ENCODE measurements at places on chromosomes 1 and 21. TPM values are rescaled to one million over a fixed set of nuclear protein-coding genes. Genes with fewer than 3 reads are reported as not detected.

- H3K36me3 ChIP-seq: no peaks in the 10 kb centered on the region
- H3K27ac ChIP-seq: no peak overlapping the region
- H3K27me3 ChIP-seq: no peaks in the 10 kb centered on the region
- DNase-seq: no peak
These were observed 93.7 kb downstream of the NTMT2 start for GRCh38 chr1:170239445-170239844.

TUT4 gene
- polyA plus RNA-seq: 29.7 TPM

DNA sequence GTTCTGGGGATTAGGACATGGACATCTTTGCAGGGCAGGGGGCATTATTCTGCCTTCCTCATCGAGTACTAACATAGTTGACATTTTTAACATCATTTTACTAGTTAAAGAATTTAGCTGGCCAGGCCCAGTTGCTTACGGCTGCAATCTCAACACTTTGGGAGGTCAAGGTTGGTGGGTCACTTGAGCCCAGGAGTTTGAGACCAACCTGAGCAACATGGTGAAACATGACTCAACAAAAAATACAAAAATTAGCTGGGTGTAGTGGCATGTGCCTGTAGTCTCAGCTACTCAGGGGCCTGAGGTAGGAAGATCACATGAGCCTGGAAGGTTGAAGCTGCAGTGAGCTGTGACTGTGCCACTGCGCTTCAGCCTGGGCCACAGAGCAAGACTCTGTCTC lies 29.8 kb upstream of the THEM4 start:
- no peak overlapping the region for H3K4me3 ChIP-seq
- no peak overlapping the region for H3K27ac ChIP-seq
- no peaks in the 10 kb centered on the region for H3K27me3 ChIP-seq
- H3K36me3 ChIP-seq: no peaks in the 10 kb centered on the region

GRCh38 chr1:9425859-9426258 lies 113.4 kb upstream of the SLC25A33 start:
- no peaks in the 10 kb centered on the region for H3K27me3 ChIP-seq
- no peak overlapping the region for H3K27ac ChIP-seq
- no peaks in the 10 kb centered on the region for H3K36me3 ChIP-seq
- no peak for DNase-seq

CD5L gene
- polyA plus RNA-seq: not detected

ATP1A2 gene
- 4.5 TPM for polyA plus RNA-seq

- no peaks in the 10 kb centered on the region for H3K36me3 ChIP-seq
- peak overlapping the region; percentile 92 for H3K27ac ChIP-seq
- no peak overlapping the region for H3K4me3 ChIP-seq
- no peak for DNase-seq
- no peaks in the 10 kb centered on the region for H3K27me3 ChIP-seq
These were observed 39.2 kb downstream of the SPEN start for GRCh38 chr1:15886611-15887167.

DNA sequence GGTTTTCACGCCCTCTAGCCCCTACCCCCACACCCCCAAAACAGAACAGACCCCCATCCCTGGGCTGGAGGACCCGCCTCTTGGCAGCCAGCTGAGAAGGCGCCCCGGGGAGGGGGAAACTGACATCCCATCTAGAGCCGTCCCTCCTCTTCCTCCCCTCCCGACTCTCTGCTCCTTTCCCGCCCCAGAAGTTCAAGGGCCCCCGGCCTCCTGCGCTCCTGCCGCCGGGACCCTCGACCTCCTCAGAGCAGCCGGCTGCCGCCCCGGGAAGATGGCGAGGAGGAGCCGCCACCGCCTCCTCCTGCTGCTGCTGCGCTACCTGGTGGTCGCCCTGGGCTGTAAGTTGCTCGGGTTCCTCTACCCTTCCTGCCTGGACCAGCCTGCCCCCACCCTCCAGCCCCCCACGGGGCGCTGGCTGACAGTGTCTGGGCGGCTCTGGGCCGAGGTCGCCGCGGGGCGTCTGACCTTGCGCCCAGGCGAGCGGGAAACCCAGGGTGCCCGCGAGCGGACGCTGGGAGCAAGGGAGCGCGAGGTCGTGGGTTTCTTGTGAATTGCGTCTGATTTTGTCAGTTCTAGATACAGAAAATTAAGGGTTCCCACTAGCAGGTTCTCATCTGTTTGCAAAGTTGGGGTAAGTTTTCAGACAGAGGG lies 618 bp downstream of the JAM2 start:
- H3K4me3 ChIP-seq: peak overlapping the region; percentile 81
- DNase-seq: peak; percentile 46
- H3K36me3 ChIP-seq: no peaks in the 10 kb centered on the region

GRCh38 chr1:233627376-233627775 lies 13.5 kb downstream of the KCNK1 start:
- no peaks in the 10 kb centered on the region for H3K27me3 ChIP-seq
- H3K4me3 ChIP-seq: no peak overlapping the region
- H3K4me1 ChIP-seq: no peaks in the 10 kb centered on the region
- no peak for DNase-seq

- H3K4me1 ChIP-seq: no peaks in the 10 kb centered on the region
- H3K27me3 ChIP-seq: no peaks in the 10 kb centered on the region
- H3K36me3 ChIP-seq: peaks cover 3% of the 10 kb centered on the region
- no peak overlapping the region for H3K4me3 ChIP-seq
These were observed 2.6 kb upstream of the KCNE1 start for GRCh38 chr21:34514576-34515115.

NPHP4 gene
- polyA plus RNA-seq: 6.8 TPM

SPRR2B gene
- not detected for polyA plus RNA-seq

FAM72B gene
- 1.4 TPM for polyA plus RNA-seq

DNA sequence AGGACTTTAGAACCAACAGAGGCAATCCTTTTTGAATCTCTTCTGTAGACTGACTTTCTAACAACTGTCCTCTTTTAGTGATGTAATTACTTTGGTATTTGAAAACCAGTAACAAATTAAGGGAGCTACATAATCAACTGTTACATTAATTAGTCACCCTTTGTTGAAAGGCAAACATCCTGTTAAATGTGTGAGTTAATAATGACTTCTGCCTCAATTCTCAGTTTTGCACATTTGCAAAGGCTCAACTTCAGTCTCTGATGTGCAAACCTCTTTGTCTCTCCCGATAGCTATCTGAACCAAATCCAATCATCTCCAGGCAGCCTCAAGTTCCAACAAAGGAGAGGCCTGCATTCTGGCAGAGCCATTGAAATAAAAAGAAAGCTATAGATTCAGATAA lies 135.4 kb upstream of the C8B start:
- no peak for DNase-seq
- no peaks in the 10 kb centered on the region for H3K4me1 ChIP-seq
- H3K36me3 ChIP-seq: no peaks in the 10 kb centered on the region

TEX38 gene
- polyA plus RNA-seq: not detected

GRCh38 chr1:50620680-50621329 lies 197.6 kb upstream of the DMRTA2 start:
- no peaks in the 10 kb centered on the region for H3K4me1 ChIP-seq
- no peak overlapping the region for H3K27ac ChIP-seq
- no peak for DNase-seq
- H3K4me3 ChIP-seq: no peak overlapping the region
- no peaks in the 10 kb centered on the region for H3K27me3 ChIP-seq

DNA sequence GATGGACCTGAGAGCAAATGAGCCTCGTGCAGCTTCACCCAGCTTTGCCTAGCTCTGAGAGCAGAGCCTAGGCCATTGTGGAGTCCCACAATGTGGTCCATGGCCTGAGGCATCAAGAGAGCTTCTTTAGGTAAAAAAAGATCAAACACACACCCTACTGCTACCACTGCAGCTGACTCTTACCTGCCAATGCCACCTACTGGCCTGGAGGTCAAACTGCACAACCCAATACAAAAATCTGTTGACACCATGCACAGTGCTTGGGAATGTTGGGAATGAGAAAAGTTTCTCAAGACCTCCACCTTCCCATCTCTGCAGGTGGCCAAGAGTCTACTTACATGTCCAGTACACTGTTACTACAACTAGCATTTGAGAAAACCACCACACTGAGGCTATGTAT lies 60.6 kb downstream of the UCHL5 start:
- no peak overlapping the region for H3K27ac ChIP-seq
- H3K4me1 ChIP-seq: no peaks in the 10 kb centered on the region
- no peak for DNase-seq
- H3K36me3 ChIP-seq: peaks cover 4% of the 10 kb centered on the region

DNA sequence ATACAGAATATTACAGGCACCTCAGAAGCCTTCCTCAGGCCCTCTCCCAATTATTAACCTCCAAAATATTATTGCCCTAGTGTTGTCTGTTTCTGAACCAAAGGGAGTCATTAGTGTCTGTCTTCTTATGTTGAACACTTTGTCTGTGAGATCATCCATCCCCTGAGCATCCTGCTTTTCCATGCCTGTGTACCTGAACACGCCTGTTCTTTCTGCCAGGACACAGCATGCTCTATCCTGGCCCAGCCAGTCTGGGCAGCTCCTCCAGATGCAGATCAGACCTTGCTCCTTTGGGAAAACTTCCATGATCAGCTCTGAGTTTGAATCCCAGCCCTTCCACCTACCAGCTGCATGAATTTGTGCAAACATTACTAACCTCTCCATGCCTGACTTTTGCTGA lies 11.0 kb upstream of the CDC42 start:
- H3K4me3 ChIP-seq: no peak overlapping the region
- H3K27ac ChIP-seq: no peak overlapping the region
- H3K36me3 ChIP-seq: no peaks in the 10 kb centered on the region
- H3K27me3 ChIP-seq: no peaks in the 10 kb centered on the region
- no peaks in the 10 kb centered on the region for H3K4me1 ChIP-seq

CD52 gene
- polyA plus RNA-seq: 13.6 TPM

MEX3A gene
- 0.24 TPM for polyA plus RNA-seq

GRCh38 chr1:54950006-54950368 lies 30.4 kb upstream of the TMEM61 start:
- H3K4me3 ChIP-seq: no peak overlapping the region
- peaks cover 8% of the 10 kb centered on the region for H3K4me1 ChIP-seq
- DNase-seq: no peak
- H3K36me3 ChIP-seq: no peaks in the 10 kb centered on the region

SPTA1 gene
- not detected for polyA plus RNA-seq

GRCh38 chr1:171899838-171900237 lies 58.5 kb downstream of the DNM3 start:
- no peak overlapping the region for H3K4me3 ChIP-seq
- no peak overlapping the region for H3K27ac ChIP-seq
- H3K27me3 ChIP-seq: no peaks in the 10 kb centered on the region
- no peak for DNase-seq

GRCh38 chr1:54481201-54481884 lies 66.7 kb upstream of the ACOT11 start:
- H3K27ac ChIP-seq: no peak overlapping the region
- H3K36me3 ChIP-seq: no peaks in the 10 kb centered on the region
- H3K4me1 ChIP-seq: no peaks in the 10 kb centered on the region
- no peak for DNase-seq

DNA sequence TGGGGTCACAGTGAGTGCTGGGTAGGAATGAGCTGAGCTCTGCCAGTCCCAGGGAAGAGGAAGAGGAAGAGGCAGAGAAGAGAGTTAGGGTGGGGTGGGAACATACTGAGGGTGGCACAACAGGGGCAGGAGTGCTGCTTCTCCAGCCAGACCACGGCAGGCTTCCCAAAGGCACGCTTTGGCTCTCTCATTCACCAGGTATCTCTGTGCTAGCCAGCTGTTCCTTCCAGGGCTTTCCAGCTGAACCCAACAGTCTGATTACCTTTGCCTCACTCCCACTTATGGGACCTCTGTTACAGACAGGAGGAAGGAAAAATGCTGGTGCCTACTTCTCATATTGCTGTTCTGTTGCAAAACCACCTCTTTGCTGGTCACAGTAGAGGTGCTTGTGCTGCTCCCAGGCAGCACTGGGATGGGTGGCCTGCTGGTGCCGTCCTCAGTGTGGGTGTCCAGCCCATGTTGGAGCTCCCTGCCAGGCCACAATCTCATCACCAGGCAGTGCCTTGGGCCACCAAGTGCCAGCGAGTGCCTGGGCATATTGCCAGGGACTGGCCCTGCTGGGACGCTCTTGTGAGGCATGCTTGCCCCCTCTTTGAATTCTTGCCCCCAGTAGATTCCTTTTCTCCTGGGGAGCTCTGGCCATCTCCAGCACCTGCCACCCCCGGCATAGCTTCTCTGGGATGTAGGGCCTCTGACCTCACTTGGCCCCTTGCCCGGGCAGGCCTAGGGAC lies 2.1 kb downstream of the ADORA1 start:
- DNase-seq: peak; percentile 46
- H3K36me3 ChIP-seq: no peaks in the 10 kb centered on the region
- peaks cover 14% of the 10 kb centered on the region for H3K4me1 ChIP-seq

DNA sequence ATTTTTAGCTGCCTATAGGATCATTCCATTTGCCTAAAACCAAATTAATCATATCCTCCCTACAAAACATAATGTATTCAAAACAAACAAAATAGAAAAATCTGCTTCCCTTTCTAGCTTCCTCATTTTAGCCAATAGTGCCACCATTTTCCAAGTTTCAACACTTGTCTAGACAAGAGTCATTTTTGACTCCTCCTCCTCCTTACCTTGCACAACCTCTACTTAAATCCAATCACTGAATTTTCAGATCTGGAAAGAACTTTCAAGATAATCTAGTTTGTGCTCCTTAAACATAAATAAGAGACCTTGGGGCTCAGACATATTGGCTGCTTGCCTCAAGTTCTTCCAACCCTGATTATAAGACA lies 7.4 kb downstream of the STX6 start:
- no peaks in the 10 kb centered on the region for H3K36me3 ChIP-seq
- no peak overlapping the region for H3K4me3 ChIP-seq
- no peak for DNase-seq
- H3K27ac ChIP-seq: no peak overlapping the region
- H3K4me1 ChIP-seq: peaks cover 4% of the 10 kb centered on the region

- H3K4me1 ChIP-seq: no peaks in the 10 kb centered on the region
- H3K27ac ChIP-seq: no peak overlapping the region
- H3K4me3 ChIP-seq: no peak overlapping the region
- DNase-seq: no peak
These were observed 1153.1 kb upstream of the B3GALT2 start for GRCh38 chr1:194339471-194339870.

DNA sequence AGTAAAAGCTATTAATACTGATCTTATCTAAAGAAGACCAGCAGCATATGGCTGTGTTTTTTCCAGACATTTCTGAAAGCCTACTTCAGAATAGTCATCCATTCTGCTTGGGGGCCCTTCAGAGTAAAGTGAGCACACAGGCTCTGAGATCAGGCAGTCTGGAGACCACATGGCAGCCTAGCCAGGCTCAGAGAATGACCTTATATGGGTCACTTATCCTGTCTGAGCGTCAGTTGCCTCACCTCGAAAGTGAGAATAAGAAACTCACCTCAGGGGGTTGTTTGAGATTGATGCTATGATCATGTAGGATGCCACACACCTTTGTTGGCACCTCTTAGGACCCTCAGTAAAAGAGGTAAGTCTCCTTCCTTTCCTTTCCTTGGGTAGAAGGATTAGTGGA lies 270.4 kb downstream of the GRIK1 start:
- no peaks in the 10 kb centered on the region for H3K27me3 ChIP-seq
- H3K27ac ChIP-seq: no peak overlapping the region
- no peaks in the 10 kb centered on the region for H3K36me3 ChIP-seq

SSU72 gene
- 108 TPM for polyA plus RNA-seq

- no peaks in the 10 kb centered on the region for H3K36me3 ChIP-seq
- no peaks in the 10 kb centered on the region for H3K27me3 ChIP-seq
- peak; percentile 31 for DNase-seq
- no peak overlapping the region for H3K4me3 ChIP-seq
- H3K4me1 ChIP-seq: peaks cover 6% of the 10 kb centered on the region
These were observed 40.7 kb upstream of the SCMH1 start for GRCh38 chr1:41282679-41283317.

KRTAP10-7 gene
- polyA plus RNA-seq: not detected

- no peaks in the 10 kb centered on the region for H3K27me3 ChIP-seq
- peaks cover 24% of the 10 kb centered on the region for H3K4me1 ChIP-seq
- no peak overlapping the region for H3K27ac ChIP-seq
- no peak overlapping the region for H3K4me3 ChIP-seq
- H3K36me3 ChIP-seq: peaks cover 13% of the 10 kb centered on the region
- DNase-seq: no peak
These were observed 6.3 kb upstream of the PHTF1 start for GRCh38 chr1:113765306-113766230.

TMEM52 gene
- 64.7 TPM for polyA plus RNA-seq

Data from adrenal gland (tissue), 19 donors.